ENCODE measurements at places on chromosomes 16 and 17.
A peak's percentile ranks its signal among the peaks of the same experiment; 100 is the strongest.

DNA sequence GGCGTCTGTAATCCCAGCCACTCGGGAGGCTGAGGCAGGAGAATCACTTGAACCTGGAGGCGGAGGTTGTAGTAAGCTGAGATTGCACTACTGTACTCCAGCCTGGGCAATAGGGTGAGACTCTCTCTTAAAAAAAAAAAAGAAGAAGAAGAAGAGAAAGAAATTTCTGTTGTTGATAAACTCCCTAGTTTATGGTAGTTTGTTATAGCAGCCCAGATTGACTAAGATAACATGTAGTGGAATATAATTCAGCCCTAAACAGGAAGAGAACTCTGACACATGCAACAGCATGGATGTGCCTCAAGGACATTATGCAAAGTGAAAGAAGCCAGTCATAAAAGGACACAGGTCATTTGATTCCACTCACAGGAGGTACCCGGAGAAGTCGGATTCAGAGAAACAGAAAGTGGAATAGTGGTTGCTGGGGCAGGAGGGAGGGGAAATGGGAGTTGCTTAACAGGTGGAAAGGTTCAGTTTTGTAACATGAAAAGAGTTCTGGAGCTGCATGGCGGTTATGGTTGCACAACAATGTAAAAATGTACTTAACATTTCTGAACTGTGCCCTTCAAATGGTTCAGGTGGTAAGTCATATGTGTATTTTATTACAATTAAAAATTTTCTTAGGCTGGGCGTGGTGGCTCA is 26.0 kb upstream of the PRM1 start:
- DNase-seq, result no peak

DNA sequence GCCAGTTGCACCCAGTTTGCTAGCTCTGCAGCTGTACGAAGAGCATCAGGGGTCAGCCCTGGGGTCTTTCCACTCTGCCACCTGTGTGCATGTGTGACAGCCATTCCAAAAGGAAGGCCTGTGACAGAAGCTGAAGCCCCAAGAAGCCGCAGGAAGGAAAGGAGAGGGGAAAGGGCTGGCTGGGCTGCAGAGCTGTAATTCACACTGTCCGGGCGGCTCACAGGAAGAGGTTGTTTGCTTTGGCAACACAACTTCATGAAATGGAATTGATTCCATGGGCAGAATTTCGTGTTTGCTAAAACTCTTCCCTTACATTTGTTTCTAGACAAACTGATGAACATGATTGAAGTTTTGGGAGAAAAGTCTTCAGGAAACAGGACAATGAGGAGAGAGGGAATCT is 14.8 kb downstream of the TMEM204 start:
- no peak for DNase-seq

- peak; percentile 44 for DNase-seq
Measured at GRCh38 chr17:30021708-30022317, 80.4 kb downstream of the EFCAB5 start.

DNA sequence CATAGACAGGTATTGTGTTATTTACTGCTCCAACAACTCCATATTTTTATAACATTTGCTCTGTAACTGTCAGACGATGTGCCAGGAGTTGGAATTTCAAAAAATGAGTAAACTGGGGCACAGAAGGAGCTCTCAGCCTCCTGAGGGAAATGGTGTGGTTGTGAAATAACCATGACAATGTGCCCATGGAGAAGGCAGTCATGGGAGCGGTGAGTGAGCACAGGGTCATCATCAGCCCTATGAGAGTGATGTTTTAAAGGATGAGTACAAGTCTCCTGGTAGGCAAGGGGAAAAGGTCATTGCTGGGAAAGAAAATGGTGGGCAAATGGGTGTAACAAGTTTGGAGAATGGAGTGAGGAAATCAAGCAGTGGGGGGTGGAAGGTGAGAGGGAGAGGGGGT is 115.0 kb upstream of the SEC14L1 start:
- no peak for DNase-seq

DNA sequence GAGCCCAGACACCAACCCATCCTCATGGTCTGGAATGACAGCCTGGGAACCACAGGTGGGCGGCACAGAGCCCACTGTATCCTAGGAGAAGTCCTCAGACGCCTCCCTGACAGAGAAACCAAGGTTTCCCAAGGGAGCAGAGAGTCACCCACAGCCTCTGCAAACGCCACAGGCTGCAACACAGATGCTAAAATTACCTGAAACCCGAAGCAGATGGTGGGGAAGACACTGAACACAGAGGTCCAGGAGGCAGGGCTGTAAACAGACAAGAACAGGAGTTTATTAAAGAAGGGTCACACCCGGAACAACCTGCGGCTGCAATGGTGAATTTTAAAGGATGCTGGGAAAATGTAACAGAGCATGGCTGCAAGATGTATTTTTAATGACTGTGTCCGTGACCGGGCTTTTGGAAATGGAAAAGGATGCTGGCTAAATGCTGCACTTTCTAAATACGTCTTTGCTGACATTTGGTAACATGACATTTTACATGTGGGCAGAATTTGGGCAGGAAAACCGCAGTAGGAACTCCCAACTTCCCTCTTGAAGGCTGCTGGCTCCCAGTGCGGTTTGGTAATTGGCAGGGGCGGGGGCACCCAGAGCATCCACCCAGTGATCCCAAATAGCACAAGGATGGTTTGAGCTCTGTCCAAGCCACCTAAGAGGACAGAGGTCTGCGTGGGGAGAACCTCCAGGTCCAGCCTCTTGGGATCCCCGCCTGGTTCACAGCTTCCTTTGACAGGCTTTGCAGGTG is 13.1 kb downstream of the SLC38A8 start:
- no peak for DNase-seq

DNA sequence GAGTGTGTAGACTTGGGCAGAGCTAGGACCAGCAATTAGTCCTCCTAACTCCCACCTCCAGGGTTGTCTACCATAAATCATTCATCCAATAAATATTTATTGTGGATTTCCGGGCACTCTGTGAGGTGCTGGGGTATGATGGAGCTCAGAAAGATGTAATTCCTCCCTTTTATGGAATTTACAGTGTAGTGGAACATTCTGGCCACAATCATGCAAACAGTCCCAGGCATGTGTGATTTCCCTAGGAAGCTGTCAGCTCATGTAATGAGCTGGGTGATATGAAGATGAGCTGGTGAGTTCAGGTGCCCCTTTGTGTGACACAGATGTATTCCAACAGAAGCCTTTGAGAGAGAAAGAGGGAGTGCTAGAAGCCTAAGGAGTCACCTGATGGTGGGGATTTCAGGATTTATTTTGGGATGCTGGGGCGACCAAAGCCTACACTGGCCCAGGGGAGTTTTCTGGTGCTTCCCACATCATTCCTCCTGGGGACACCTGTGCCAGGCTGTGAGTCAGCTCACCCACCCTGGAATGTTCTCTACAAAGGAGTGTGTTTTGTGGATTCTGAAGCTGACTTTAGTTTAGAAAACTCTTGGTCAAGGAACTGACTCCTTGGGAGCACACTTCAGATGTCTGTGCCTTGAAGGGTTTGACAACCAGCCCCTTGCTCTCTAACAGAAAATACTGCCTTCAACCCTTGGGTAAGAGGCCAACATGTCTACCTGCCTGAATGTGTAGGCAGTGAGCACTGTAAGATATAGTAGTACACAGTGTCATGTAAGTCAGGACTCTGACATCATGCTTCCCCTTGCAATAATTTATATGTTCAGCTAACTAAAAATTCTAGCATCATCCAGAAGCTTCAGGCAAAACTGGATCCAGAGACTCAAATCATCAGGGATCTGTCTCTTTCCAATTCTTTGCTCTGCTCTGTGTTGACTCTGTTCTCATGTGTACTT is 42.9 kb downstream of the HS3ST4 start:
- no peak for DNase-seq

- no peak for DNase-seq
Measured at GRCh38 chr17:26731005-26731921, 562.7 kb upstream of the WSB1 start.

DNA sequence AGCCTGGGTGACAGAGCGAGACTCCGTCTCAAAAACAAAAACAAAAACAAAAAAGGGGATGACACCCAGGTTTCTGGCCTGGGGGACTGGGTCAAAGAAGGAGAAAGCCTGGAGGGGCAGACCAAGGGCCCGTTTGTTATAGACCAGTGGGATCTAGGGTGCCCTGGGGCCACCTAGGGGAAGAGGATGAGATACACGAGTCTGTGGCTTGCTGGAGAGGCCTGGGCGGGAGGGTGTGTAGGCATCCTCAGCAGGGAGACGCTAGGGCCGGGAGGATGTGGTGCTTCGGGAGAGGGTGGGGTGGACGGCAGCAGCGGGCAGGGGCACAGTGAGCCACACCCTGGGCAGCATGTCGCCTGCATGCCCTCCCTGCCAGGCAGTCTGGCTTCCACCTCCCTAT is 17.1 kb upstream of the CRK start:
- DNase-seq, result no peak

- DNase-seq, result no peak
Measured at GRCh38 chr16:81451753-81452680, 7.4 kb downstream of the CMIP start.

DNA sequence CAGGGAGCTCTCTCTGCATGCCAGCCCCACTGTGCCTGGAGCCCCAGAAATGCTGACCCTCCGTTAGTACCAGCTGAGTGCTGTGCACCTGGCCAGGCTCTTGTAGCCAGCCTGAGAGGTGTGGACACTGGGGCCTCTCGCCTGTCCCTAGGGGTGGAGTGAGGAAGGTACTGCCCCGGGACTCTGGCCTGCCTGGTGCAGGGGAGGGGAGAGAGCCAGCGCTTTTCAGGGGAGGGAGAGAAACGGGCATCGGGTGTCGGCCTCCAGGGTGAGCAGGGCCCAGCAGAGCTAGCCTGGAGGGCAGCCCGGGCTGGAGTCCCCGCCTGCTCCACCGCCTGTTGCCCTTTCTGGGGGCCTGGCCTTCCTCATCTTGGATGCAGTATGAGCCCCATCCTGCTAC is 13.1 kb downstream of the MAP2K3 start:
- no peak for DNase-seq

DNA sequence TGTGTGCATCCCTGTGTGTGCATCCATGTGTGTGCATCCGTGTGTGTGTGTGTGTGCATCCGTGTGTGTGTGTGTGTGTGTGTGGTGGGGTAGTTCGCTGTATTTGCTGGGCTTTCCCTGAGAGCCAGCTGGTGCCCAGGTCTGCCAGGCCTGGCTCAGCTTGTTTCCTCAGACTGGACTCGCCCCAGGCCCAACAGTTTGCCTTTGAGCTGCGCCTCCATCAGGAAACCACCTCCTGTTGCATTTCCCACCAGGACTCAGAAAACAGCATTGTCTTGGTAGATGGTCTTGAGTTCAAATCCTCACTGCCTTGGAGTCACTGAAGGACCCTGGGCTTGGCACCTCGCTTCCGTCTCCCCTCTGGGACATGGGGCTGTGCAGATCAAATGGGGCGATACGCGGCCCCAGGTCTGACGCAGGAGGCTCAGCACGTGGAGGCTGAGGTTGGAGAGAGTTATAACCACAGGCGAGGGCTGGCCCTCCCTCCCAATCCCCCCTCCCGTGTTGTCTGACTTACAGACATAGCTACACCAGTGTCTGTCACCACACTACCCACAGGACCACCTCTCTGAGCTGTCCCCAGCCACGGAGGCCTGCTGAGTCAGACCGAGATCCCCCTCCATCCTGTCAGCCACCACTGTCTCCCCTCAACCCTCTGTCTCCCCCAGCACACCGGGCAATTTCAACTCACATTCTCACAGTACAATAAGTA is 4.7 kb downstream of the ITGAE start:
- no peak for DNase-seq

DNA sequence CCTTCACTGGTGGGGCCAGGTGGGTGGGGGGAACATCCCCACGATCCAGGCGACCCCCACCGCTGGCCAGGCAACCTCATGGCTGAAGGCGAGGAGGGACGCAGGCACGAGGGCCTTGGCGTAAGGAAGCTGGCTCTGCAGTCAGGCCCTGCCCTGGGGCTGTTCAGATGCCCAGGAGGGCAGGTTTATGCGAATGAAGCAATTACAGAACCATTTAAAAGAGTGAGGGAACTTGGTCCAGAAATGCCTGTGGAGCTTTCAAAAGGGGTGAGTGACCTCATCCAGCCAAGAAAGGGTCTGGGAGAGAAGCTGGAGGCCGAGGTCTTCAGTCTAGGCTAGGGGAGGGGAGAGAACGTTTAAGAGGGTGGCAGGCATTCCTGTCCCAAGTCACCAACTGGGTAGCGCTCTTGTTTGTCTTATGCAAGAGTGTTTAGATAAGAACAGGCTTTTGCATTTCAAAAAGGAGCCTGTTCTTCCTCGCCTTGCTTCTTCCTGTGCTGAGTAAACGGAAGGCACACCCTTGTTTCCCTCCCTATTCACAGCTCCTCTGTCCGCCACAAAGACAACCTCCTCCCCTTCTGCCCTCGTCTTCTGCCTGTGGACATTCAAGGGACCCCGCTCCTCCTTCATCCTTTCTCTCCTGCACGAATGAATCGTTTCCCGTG is 183.5 kb upstream of the SDK2 start:
- DNase-seq, result peak; percentile 14

DNA sequence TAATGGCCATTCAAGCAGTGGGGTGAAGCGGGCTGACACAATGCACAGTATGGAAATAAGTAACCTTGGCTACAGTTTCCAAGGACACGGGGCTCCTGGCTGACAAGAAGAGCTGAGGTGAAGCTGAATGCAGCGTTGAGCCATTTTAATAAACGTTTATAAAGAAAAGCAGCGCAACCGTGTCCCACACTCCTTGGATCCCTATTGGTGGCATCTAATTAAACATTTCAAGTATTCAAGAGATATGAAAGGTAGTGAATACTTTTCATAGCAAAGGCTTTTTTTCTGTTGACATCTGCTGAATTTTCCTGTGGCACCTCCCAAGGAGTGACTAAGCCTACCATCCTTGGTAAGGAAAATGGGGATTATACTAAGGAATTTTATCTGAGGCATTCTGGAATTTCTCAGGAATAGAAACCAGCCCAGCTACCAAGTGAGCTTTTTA is 26.5 kb downstream of the DUSP14 start:
- DNase-seq, result no peak

DNA sequence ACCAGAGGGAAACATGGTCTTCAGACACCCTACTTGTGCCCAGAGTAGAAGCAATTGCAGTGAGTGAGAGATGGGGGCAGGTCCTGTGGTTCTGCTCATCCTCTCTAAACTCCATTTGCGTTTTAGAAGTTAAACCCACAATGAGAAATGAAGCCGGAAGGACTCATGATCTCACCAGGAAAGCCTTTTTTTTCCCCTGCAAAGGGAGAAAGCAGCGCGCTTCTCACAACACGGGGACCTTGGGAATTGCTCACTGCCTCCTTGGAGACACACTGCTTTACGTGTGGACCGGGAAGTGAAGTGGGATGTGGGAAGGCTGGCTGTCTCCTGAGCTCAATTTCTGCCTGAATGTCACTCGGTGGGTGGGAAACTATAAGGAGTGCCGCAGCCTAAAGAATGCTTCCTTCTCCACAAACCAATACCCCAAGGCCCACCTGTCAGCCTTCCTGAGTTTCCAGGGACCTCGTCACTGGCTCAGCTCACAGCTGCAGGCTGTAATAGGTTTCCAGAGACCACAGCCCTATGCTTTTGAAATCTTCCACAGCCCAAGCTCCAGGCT is 365.4 kb downstream of the XYLT1 start:
- DNase-seq, result no peak

- no peak for DNase-seq
Measured at GRCh38 chr17:53792997-53793396, 29.7 kb upstream of the KIF2B start.

GRCh38 chr17:17204041-17204591 is 2.0 kb downstream of the PLD6 start:
- DNase-seq, result no peak

- no peak for DNase-seq
Measured at GRCh38 chr17:2266045-2266864, 37.3 kb downstream of the SMG6 start.
